A549 treated with RU486 at 1 μM for 4 hours (cell line): ENCODE measurements at places on chromosomes 1 and 21. TPM values are rescaled to one million over a fixed set of nuclear protein-coding genes. Genes with fewer than 3 reads are reported as not detected.

The FAM167B gene
- total RNA-seq, result 0.29 to 0.57 TPM (median 0.48 TPM) in 4 of 5 replicates, not detected in the other

The RYR2 gene
- total RNA-seq, result 0.07 to 0.18 TPM (median 0.12 TPM) in 3 of 5 replicates, not detected in the others

The SPOCD1 gene
- 4.5 to 7.8 TPM (median 6.5 TPM) in 5 replicates for total RNA-seq

The LCE6A gene
- not detected in 5 replicates for total RNA-seq

The GUCA2B gene
- total RNA-seq, result 0.28 to 0.38 TPM in 2 of 5 replicates, not detected in the others

The OR4F16 gene
- not detected in 5 replicates for total RNA-seq

The INSRR gene
- not detected in 5 replicates for total RNA-seq

The ACOT11 gene
- total RNA-seq, result 1.8 to 2.6 TPM (median 1.9 TPM) in 5 replicates
